ENCODE measurements at places on chromosomes 1 and 21. TPM values are rescaled to one million over a fixed set of nuclear protein-coding genes. Genes with fewer than 3 reads are reported as not detected.
A peak's percentile ranks its signal among the peaks of the same experiment; 100 is the strongest.

Gene FYB2
- total RNA-seq, result not detected

Gene PIGR
- total RNA-seq, result not detected

Gene GSTM1
- 129 TPM for total RNA-seq

Gene LZIC
- 30.8 TPM for total RNA-seq

Gene C1orf141
- not detected for total RNA-seq

Gene SNX7
- 0.84 TPM for total RNA-seq

Gene ZBED6
- total RNA-seq, result 28.4 TPM

Gene NPR1
- total RNA-seq, result not detected

Gene CDCA8
- total RNA-seq, result 60.7 TPM

Gene CFHR2
- total RNA-seq, result not detected

Gene OR10Z1
- total RNA-seq, result not detected

Gene GIPC2
- 0.39 TPM for total RNA-seq

Gene EXTL1
- not detected for total RNA-seq

Gene ATP8B2
- total RNA-seq, result 48.0 TPM

Gene LEFTY1
- not detected for total RNA-seq

Gene HSD3B2
- total RNA-seq, result not detected

- DNase-seq, result no peak
Measured at GRCh38 chr1:246573491-246573890, 7.2 kb downstream of the CNST start.

- DNase-seq, result no peak
Measured at GRCh38 chr1:46173361-46173856, 1.5 kb upstream of the TSPAN1 start.

DNA sequence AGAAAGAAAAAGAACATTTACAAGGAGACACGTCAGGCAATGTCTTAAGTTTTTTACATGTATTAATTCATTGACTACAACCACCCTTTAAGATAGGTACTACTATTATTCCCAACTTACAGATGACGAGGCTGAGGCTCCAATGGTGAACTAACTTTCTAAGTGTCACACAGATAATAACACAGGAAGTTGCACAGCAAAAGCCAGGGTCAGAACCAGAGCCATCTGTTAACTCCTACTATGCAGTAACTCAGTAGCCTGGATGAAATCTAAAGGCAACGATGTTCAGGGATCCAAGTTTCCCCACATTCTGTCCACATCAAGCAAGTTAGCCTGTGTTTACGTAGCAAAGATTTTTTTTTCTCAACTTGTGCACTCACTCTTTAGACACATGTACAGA lies 371.7 kb downstream of the PTPRC start:
- DNase-seq, result no peak

DNA sequence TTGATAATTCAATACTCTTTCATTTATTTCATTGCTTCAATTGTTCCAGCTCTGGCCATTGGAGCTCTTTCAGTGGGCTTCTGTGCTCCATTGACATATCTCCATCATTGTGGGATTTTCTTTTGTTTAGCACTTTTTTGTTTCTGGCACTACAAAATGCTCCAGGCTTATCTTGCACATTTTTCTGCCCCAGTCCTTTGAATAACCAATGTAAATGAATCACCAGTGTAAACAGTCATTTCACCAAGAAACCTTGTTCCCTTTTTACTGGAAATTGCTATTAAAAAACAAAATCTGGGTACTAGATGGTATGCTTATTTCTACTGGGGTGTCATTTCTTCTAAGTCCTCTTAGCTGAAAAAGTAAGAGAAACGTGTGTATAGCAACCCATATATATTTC lies 173.0 kb upstream of the LYPLAL1 start:
- DNase-seq, result no peak

- DNase-seq, result no peak
Measured at GRCh38 chr1:149843431-149844041, 55.8 kb upstream of the BOLA1 start.

DNA sequence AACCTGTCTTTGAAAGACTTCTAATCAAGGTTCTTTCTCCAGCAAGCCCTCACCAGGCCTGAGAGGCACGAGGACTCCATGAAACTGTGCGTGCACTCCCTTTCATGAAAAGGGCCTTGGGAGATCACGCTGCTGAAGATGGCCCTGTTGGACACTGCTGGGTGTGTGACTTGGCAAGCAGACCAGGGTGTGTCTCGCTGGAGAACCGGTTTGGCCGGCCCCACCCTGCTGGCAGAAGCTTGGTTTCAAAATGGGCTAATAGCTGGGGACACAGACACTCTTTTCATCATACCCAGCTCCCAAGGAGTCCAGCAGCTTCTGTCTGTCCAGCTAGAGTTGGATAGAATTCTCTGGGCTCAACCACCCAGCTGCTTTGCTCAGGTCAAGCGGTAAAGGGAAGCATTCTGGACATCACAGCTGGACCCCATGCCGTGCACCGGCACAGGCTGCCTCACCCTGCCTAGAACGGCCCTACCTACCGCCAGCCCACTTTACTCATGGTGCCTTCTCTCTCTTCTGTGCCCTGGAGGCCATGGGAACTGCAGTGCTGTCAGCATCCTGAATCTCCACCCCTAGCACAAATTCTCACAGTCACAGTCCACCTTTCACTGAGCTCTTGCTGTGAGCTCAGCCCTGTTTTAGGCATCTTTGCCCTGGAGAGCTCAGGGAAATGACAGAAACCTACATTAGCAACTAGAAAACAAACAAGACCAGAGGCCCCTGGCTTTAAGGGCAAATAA lies 24.6 kb downstream of the PKP1 start:
- no peak for DNase-seq

GRCh38 chr1:69139007-69139406 lies 428.7 kb upstream of the LRRC7 start:
- no peak for DNase-seq

DNA sequence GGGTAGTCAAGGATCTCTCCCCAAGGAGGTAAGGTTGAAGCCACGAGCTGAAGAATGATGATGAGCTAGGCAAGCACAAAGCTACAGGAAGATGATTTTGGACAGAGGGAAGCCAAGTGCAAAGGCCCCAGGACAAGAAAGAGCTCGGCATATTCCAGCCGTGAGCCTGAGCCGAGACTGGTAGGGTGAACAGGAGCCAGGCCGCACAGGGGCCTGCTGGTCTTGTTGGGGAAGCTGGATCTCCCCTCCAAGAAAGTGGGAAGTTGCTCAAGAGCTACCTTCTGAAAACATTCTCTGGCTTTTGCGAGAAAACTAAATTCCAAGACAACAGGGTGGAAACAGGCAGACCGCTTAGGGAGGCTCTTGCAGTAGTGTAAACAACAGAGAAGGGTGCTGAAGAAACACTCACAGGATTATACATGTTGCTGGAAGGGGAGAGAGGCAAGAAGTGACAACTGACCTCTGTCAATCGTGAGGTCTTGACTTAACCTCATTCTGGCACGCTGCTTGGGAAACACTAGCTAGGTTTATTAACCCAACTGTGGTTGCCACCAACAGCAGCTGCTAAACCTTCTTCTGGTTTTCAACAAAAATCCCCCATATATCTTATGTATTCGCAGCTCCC lies 625.2 kb downstream of the SMYD3 start:
- DNase-seq, result no peak

DNA sequence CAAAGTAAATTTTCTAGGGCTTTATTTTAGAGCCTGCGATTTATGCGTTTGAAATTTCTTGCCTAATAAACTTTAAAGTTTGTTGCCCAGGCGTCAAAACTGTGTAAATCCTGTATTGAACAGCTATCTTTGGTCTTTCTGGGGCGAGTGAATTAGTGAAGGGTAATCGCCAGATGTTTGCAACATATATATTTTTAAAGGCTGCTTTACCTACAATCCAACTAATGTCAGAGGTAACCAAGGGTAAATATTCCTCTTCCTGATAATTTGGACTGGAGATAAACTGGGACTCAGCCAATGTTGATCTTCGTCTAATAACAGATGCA lies 885 bp upstream of the PROX1 start:
- DNase-seq, result no peak

GRCh38 chr1:235012436-235013210 lies 116.0 kb downstream of the TOMM20 start:
- peak; percentile 55 for DNase-seq

GRCh38 chr1:115862403-115862802 lies 21.5 kb upstream of the NHLH2 start:
- DNase-seq, result no peak

GRCh38 chr1:48939042-48939441 lies 162.4 kb upstream of the BEND5 start:
- no peak for DNase-seq

DNA sequence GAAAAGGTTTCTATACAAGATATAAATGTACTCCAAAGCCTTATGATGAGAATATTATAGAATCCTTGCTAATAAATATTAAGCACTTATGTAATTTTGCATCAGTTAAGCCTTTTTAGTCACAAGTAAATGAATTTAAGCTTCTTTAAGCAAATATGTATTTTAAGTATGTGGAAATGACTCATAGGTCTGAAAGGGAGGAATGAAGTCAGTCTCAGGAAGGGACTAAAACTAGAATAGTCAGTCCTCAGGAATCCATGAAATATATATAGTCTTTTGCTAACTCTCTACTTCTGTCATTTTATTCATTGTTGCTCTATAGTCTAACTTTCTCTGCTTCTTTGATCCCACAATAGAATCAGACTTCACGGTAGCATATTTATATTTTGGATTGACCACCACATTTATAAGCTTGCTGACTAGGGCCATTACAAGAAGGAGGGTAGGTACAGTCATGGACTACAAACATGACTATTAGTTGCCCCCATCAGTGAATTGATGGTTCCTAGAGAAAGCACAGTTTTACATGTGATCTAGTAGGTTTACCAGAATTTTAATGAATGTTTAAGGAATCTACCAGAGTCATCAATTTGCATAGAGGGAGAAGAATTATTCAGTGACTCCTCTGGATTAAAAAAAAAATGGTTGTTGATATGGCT lies 20.2 kb upstream of the RABGGTB start:
- DNase-seq, result no peak

GRCh38 chr1:41672173-41672572 lies 187.7 kb upstream of the EDN2 start:
- DNase-seq, result no peak

GRCh38 chr1:204455063-204455830 lies 39.4 kb downstream of the PIK3C2B start:
- no peak for DNase-seq

- no peak for DNase-seq
Measured at GRCh38 chr1:228213917-228214808, 6.3 kb downstream of the OBSCN start.

GRCh38 chr1:115428676-115429075 lies 90.6 kb upstream of the NGF start:
- no peak for DNase-seq
